ENCODE measurements at places on chromosomes 2 and 18.

DNA sequence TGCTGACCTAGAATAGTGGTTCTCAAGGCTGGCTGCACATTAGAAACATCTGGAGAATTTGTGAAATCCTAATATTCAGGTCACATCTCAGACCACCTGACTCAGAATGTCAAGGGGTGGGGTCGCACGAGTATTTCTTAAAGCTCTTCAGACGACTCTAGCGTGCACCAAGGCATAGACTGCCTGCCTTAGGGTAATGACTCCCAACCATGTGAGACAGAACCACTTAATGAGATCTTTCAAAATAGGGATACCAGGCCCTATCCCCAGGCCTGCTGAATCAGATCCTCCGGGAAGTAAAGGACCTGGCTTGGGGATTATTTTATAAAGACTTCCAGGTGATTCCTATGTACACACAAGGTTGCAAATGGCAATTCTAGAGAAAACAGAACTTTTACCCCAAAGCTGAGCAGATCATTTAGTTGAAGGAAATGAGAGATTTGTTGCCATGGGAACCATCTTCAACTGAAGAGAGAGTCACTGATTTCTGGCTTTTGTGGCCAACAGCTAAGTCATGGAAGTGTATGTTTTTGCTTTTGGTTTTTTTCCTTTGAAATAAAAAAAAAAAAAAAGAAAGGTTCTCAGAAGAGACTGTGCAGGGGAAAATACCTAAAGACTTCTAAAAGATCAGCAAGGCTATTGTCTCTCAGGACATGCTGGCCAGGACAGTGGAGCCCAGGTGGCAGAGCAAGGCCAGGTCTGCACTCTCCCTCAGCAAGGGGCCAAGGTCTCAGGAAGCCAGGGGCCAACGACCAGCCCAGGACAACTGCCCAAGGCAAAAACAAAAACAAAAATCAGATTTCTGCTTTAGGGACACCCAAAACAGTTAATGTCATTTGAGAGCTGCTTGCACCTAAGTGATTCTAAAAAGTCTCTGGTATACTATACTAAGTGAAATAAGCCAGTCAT, 15.3 kb upstream of the LOXHD1 start:
- DNase-seq = no peak

DNA sequence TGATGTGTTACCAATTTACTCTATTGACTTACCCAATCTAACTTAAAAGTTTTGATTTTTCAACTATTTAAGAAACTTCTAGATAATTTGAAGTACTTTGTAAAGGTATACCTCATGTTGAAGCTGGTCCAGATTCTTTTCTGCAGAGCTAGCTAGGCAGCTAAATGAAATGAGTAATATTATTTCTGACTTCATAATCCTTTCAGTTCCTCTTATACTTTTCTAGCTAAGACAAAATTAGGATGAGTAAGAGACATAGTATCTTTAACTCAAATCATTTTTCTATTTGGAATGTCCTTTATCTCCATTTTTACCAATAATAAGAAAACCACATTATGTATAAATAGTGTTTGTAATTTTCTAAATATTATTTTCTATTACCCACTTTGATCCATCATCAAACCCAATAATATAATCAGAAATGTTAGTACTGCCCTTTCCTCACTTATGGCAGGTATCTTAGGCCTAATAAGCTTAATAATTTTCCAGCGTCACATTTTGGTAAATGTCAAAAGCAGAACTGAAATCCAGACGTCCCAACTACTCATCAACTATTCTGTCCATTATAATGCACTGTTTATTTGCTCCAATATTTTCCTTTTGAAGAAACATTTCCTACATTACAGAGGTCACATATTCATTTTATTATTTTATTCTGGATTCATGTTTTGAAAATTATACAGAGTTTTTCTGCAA, 456.6 kb downstream of the THSD7B start:
- no peak for DNase-seq

GRCh38 chr2:3368261-3368722, 9.3 kb downstream of the EIPR1 start:
- no peak for DNase-seq

DNA sequence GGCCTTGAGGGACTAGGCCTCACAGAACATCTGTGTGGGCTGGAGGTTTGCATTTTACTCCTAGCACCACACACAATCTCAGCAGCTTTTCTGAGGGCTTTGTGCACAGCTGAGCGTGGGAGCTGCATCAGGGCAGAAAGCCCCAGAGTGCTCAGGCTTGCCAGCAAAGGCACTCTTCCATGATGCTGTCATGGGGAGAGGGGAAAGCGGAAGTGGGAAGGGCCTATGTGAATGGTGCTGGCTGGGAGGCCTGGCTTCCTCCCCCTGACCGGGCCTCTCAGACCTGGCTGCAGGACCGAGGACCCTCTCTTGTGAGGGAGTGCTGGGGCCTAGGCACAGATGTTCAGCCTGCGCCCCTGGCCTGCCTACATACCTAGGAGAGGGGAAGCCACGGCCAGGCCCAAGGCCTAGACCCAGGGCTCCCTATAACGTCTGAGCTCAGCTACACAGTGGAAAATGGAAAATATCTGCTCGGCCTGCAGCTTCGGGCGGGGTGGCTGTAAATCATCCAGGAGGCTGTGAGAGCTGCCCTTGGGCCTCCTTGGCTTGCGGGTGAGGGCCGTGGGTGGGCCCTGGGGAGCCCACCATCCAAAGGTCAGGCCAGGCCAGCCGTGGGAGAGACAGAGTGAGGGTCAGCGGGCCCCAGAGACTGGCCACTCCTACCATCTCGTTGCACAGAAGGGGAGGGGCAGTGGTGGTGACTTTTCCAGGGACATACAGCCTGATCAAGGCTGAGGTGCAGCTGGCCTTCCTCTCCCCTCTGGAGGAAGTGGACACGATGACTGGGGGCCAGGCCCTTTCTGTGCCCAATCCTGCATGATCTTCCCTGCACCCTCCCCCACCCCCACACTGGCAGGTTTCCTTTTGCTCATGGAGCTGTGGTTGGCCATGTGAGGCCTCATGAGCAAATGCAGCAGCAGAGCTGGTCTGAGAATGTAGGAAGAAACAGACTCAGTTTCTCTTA, 22.8 kb downstream of the GLI2 start:
- no peak for DNase-seq

DNA sequence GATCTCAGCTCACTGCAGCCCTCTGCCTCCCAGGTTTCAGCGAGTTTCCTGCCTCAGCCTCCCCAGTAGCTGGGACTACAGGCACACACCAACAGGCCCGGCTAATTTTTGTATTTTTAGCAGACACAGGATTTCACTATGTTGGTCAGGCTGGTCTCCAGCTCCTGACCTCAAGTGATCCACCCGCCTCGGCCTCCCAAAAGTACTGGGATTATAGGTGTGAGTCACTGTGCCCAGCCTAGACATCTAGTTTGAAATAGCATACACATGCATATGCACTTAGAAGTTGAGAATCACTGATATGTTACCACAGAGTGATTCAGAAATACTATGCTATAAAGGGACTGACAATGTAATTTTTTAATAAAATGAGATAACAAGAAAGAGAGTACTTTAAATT, 69.8 kb upstream of the CDKL4 start:
- DNase-seq = no peak

- DNase-seq = no peak
These were observed 117.1 kb downstream of the RAD51AP2 start for GRCh38 chr2:17401096-17401495.

DNA sequence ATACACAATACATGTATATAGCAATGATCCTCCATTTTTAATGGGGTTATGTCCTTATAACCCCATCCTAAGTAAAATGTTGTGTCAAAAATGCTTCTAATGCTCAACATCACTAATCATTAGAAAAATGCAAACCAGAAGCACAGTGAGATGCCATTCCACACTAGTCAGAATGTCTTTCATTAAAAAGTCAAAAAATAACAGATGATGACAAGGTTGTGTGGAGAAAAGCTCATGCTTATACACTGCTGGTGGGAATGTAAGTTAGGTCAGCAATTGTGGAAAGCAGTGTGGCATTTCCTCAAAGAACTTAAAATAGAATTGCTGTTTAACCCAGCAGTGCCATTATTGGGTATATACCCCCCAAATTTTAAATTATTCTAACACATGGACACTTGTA, 654.9 kb upstream of the CNTNAP5 start:
- DNase-seq = no peak

DNA sequence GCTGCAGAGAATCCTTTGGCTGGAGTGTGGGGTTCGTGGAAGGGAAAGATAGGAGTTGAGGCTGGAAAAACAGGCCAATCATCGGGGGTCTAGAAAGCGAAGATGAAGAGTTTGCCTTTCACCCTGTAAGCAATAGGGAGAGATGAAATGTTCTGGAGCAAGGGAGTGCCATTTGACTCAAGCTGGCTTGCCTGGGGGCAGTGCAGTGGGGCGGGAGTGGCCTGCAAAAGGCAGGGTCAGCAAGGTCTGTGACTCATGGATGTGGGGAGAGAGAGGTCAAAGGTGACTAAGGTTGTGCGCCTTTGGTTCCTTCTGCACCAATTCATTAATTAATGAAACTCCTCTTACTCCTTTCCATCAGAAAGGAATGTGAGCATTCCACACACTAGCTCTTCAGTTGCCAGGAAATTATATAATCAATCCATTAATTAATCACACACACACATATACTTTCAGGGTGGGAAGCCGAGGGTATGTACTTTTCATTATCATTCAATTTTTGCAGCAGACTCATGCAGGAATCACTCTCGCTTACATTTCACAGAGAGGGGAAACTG, 227.6 kb downstream of the MYCN start:
- DNase-seq = no peak

GRCh38 chr18:62435435-62436031, 87.3 kb upstream of the ZCCHC2 start:
- no peak for DNase-seq

DNA sequence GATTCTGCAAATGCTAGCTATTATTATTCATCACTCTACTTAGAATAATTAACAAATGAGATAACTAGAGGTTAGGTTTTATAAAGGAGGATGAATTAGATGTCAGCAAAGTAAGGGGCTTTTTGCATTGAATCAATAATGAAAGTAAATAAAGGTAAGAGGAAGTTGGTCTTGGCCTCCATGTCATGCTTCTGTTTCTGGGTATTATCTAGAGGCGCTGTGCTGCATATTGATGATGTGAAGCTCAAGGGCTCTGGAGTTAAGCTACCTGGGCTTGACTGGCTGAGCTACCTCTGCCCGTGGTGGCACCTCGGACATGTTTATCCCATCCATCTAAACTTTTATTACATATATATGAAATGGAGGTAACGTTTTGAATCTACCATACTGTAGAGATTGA, 350.9 kb downstream of the PARD3B start:
- DNase-seq = no peak

DNA sequence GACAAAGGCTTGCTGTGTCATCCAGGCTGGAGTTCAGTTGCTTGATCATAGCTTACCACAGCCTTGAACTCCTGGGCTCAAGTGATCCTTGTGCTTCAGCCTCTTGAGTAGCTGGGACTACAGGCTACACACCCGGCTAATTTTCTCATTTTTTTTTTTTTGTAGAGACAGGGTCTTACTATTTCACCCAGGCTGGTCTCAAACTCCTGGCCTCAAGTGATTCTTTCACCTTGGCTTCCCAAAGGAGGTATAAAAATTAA, 178.0 kb downstream of the MTCL1 start:
- no peak for DNase-seq

- no peak for DNase-seq
These were observed 67.6 kb upstream of the MCFD2 start for GRCh38 chr2:46983065-46983801.

- DNase-seq = no peak
These were observed 17.5 kb downstream of the UXS1 start for GRCh38 chr2:106176446-106177099.

- no peak for DNase-seq
These were observed 5.7 kb downstream of the SCN3A start for GRCh38 chr2:165198181-165198580.

GRCh38 chr2:127449414-127449813, 31.2 kb downstream of the PROC start:
- no peak for DNase-seq

- DNase-seq = peak; percentile 94
These were observed at the start of gene SGO2 for GRCh38 chr2:200525882-200526651. TSS of gene SGO2 (plus strand) at chr2:200526207. CDS start at chr2:200532976, 6,769 bp downstream.

DNA sequence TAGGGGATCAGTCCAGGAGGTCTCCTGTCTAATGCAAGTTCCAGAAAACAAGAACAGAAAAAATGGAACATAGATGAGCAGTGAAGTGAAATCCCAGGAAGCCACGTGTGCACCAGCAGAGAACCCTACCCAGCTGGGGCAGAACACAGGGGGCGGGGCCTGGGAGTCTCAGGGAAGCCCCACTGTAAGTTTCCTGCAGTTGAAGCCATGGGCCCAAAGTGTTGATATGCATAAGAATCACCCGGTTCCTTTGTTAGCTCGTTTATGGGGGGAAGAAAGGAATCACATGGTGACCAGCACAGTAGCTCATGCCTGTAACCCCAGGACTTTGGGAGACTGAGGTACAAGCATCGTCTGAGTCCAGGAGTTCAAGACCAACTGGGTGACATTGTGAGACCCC, 131.3 kb downstream of the INO80D start:
- no peak for DNase-seq

GRCh38 chr2:105822186-105822585, 77.5 kb downstream of the NCK2 start:
- no peak for DNase-seq

- DNase-seq = no peak
These were observed 301.3 kb downstream of the EPHA4 start for GRCh38 chr2:221270806-221271205.

DNA sequence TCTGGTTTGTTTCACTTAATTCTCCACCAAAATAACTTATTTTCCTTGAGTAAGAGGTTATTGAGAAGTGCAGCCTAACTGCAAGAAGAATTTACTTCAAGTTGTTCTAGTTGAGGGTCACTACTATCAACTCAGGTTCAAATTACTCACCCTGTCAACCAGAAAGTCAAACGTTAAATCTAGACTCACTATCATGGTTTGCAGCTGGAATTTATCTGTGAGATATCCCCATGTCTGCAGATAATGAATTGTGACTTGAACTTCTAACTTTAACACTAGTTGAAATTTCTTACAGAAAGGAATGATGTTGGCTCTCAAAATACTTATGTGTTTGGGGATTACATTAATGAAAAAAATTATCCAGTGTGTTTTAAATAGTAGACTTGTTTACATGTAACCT, 1145.7 kb upstream of the NXPH2 start:
- no peak for DNase-seq

DNA sequence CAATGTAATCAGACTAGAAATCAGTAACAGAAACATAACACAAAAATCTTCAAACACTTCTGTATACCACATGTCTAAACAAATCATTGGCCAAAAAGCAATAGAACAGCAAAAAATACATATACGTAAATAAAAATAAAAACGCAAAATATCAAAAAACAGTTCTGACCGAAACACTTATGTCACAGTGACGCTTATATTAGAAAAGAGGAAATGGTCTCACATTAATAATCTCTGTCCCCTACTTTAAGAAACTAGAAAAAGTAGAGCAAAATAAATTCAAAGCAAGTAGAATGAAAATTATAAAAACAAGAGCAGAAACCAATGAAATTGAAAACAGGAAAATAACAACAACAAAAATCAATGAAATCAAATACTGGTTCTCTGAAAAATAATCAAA, 41.9 kb downstream of the TMEM131 start:
- DNase-seq = no peak

DNA sequence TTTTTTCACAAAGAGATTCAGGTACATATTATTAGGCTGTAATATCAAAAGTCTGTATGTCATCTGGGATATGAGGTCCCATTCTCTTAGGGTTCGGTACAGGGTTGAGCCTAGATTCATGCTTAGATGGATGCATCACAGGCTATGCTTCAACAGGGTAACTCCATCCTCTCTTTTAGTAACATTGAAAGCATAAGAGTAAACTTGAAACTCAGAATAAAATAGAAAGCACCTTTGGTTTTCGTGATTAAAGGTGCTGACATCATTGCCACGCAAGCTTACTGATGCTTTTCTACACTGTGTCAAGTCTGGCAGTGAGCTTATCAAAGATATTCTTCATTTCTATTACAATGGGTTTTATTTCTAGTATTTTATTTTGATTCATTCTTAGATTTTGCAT, 419.1 kb upstream of the DSEL start:
- no peak for DNase-seq
